ENCODE measurements at places on chromosomes 4 and X.

DNA sequence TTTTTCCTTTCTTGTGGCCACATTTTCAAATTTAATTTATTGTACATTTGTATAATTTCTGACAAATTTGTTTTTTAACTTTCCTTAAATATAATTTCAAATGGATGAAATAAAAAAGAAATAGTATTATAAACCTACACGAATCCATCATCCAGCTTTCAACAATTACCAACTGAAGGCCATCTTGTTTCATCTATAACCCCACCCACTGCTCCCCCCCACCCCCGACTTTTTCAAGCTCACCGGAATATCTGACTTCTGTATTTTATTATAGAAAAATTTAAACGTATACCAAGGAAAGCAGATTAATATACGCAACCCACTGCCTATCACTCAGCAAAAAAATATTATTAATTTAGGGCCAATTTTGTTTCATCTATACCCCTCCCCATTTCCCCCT lies 1.1 kb downstream of the MORF4L2 start:
- no peak for DNase-seq

DNA sequence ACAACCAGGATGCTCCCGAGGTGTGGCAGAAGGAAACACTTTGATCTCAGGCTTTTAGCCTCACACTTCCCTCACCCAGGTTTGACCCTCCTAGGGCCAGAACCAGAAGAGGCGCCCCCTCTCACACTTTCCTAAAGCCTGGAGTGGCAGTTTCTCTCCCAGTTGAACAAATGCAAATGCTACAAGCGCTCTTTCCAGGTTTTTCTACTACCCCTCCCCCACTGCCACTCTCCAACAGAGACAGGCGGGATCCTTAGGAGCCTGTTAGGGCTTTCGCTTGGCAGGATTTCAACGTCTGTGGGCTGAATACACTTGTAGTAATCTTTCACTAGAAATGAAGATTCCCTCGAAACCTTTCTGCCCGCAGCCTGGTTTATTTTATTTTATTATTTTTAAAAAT lies 2.4 kb downstream of the TSC22D3 start:
- DNase-seq = no peak

DNA sequence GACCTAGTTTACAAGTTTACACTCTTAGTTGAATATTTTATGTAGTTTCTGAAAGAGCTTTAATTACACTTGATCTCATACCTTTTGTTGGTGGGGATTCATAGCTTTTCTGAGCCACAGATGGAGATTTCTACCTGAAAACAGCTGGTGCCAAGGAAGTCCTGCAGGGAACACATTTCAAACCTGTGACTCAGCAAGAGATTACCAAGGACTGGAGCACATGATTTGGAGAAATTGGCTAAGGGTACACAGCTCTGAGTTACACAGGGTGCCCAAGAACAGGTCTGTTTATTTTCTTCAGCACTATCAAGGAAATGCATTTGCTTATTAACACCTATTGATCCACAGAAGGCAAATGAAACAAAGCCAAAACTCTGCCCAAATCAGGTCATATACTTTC lies 691.5 kb downstream of the KCTD8 start:
- peak; percentile 82 for DNase-seq

DNA sequence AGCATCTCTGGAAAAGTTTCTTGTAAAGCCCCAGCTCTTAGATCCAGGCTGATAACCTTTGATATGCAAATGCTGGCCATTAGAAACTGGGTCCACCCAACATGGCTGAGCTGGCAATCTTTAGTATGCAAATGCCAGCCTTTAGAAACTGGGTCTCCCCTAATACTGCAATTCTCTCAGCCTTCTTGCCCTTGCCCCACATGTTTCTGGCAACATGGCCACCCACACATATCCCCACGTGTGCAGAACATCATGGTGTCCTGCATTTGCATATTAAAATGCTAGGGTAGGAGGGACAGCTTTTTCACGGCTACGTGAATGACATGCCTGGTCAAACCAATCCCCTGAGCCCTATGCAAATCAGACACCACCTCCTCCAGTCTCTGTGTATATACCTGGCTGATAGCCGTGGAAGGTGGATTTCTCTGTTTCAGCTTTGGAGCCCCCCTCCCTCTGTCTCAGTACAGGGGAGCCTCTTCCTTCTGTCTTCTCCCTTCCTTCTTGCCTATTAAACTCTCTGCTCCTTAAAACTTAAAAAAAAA lies 344.0 kb upstream of the NWD2 start:
- no peak for DNase-seq

DNA sequence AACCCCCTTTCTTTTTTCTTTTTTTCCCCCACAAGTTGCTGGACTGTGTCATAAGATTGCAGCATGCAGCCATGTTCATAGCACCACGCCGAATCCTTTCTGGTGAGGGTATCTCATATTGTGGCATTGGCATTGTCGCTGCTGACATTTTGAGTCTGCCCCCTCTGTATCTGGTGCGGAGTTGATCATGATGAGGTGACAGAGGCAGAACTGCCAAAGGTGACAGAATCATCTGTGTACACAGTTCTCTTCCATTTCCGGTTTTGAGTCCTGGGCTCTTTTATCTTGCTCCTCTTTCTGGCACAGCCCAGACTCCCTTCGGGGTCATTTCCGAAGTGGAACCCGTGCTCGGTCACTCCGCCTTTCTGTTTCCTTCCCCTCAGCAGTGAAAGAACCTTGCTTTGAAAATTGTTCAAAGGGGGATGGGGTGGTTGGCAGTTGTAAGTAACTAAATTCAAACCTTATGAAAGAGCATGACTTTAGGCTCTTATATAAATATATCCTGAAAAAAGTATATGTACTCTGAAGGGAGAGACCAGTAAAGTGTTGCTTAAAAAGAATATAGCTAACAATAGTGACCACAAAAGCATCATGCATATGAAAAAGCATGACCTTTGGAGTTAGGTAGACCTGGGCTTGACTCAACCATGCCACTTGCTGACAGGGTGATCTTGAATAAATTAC lies 55.0 kb upstream of the BMP2K start:
- DNase-seq = no peak

GRCh38 chr4:15587649-15588048 lies 67.5 kb downstream of the FBXL5 start:
- no peak for DNase-seq

DNA sequence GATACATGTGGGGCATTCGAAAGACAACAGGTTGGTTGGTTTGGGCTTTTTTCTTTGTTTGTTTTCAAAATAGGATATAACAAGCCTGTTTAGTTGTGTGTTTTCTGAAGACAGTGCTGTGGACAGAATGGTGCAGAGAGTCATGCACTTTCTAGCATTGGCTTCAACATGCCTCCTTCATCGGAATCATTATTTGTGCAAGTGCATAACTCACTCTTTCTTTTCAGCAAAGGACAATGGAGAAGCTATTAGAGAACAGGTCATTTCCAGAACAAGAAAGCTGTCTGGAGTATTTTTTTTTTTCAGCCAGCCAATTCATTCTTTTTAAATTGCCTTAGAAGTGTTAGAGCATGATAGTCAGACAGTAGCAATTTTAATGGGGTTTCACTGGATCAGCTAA lies 225.8 kb downstream of the STK32B start:
- DNase-seq = no peak

DNA sequence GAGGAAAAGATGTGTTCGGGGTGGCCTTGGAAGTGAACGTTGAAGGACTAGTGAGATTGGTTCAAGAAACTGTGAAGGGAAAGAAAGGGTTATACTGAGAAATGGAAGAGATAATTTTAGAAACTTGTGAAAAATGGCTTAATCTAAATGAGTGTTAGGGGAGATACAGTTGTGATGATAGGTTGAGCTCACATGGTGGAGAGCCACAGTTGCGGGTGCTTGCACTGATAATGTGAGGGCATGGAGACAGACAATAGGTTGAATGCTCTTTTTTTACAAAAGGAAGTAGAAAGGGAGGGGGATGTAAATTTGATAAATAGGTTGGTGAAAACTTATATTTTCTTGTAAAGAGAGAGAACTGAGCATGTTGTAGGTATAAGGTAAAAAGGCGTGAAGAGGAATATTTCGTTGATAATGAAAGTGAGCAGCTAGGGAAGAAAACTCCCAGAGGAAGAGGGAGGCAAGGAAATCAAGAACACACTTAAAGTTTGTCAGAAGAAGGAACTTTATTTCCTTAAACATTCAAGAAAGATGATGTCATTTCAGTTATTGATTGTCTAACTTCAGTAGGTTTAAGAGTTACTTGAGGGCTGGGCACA lies 8.2 kb downstream of the AREG start:
- no peak for DNase-seq

DNA sequence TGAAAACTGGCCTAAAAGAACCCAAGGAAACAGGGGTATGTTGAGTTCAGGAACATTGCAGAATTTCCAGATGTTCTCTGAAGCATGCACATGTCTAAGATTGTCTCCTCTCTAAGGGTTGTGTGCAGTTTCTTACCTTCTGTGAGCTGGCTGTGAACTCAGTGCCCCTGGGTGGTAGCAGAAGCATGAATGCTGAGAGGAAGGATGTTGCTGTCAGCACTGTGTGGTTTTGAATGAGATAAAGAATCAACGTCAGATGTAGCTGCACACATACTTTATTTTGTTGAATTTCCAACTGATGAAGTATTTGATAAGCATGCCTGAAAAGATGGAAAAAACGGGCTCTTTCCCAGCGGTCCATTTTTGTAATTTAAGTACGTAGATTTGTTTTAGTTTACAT lies 23.8 kb upstream of the CD38 start:
- no peak for DNase-seq

GRCh38 chrX:109777749-109778148 lies 44.7 kb upstream of the ACSL4 start:
- no peak for DNase-seq

- DNase-seq = no peak
Measured at GRCh38 chrX:119028733-119029330, 44.0 kb upstream of the CT47C1 start.

- no peak for DNase-seq
Measured at GRCh38 chr4:81746773-81747172, 275.1 kb upstream of the RASGEF1B start.

- peak; percentile 24 for DNase-seq
Measured at GRCh38 chr4:130197946-130198345, 1102.0 kb downstream of the C4orf33 start.

GRCh38 chrX:119659522-119659921 lies 33.4 kb downstream of the SEPTIN6 start:
- DNase-seq = no peak
